ENCODE measurements at places on chromosomes 16 and 17. TPM values are rescaled to one million over a fixed set of nuclear protein-coding genes. Genes with fewer than 3 reads are reported as not detected.
A peak's percentile ranks its signal among the peaks of the same experiment; 100 is the strongest.

GRCh38 chr17:82752371-82753200, 721 bp downstream of the TBCD start:
- peaks cover 5% of the 10 kb centered on the region for H3K4me1 ChIP-seq
- no peaks in the 10 kb centered on the region for H3K27me3 ChIP-seq
- DNase-seq: peak; percentile 65
- peak overlapping the region; percentile 89 for H3K4me3 ChIP-seq
- no peaks in the 10 kb centered on the region for H3K36me3 ChIP-seq

DNA sequence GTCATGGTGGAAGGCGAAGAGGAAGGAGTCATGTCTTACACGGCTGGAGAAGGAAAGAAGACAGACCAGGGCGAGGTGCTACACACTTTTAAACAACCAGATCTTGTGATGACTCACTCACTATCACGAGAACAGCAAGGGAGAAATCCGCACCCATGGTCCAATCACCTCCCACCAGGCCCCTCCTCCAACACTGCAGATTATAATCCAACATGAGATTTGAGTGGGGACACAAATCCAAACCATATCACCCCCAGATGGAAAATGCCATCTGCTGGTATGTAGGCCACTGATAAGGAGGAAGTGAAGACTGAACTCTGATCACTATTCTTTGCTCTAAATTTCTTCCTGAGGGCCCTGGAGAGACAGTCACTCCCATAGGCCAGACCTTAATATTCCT, 7.5 kb upstream of the ITGAX start:
- no peaks in the 10 kb centered on the region for H3K4me1 ChIP-seq
- H3K27me3 ChIP-seq: no peaks in the 10 kb centered on the region
- H3K36me3 ChIP-seq: no peaks in the 10 kb centered on the region
- no peak overlapping the region for H3K27ac ChIP-seq
- H3K4me3 ChIP-seq: no peak overlapping the region
- no peak for DNase-seq

- H3K27me3 ChIP-seq: no peaks in the 10 kb centered on the region
- H3K4me1 ChIP-seq: peaks cover 57% of the 10 kb centered on the region
- DNase-seq: peak; percentile 63
These were observed 66.4 kb downstream of the NXN start for GRCh38 chr17:913207-913606.

DNA sequence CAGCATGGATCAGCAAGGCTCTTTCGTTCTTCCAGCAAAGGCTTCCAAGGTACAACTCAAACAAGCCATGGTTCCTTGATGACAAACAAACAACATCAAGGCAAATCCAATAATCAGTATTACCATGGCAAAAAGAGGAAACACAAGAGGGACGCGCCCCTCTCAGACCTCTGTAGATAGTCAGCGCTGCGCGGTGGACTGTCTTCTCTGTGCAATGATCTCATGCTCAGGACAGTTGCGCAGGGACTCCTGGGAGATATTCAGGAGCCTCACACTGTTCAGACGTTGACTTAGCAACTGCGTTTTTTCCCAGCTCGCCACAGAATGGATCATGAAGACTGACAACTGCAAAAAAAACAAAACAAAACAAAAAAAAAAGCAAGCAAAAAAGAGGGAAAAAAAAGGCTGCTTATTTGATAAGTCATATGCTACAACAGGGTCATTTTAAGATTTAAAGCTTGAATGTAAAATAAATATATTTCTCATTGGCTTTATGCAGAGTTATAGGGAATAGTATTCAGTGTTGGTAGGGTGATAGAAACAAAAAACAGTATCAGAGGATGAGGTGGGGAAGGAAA, 37.1 kb upstream of the ADCY7 start:
- DNase-seq: no peak
- peaks cover 8% of the 10 kb centered on the region for H3K4me1 ChIP-seq
- H3K4me3 ChIP-seq: no peak overlapping the region
- no peaks in the 10 kb centered on the region for H3K27me3 ChIP-seq

DNA sequence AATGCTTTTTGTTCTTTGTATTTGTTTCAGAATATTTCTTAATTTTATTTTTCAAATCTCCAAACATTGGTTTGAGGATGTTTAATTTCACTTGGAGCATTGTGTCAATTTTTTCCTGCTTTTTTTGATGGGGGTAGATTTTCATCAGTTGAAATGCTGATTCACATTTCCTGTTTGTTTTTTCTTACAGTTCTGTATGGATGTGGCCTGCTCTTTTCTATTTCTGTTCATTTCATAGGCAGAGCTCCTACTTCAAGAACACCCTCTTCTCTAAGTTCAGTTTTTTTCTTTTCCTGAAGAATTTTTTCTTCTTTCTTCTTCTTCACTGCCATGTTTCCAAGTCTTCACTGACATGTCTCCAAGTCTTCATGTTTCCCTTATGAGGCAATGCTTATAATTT, 8.8 kb downstream of the MBTD1 start:
- peak overlapping the region; percentile 16 for H3K27ac ChIP-seq
- no peak overlapping the region for H3K4me3 ChIP-seq
- no peaks in the 10 kb centered on the region for H3K27me3 ChIP-seq
- H3K4me1 ChIP-seq: peaks cover 11% of the 10 kb centered on the region

GRCh38 chr16:27179500-27180072, 23.7 kb upstream of the KDM8 start:
- no peak overlapping the region for H3K4me3 ChIP-seq
- peaks cover 37% of the 10 kb centered on the region for H3K4me1 ChIP-seq
- H3K27ac ChIP-seq: no peak overlapping the region
- no peaks in the 10 kb centered on the region for H3K27me3 ChIP-seq

GRCh38 chr16:20720251-20720650, 21.4 kb downstream of the THUMPD1 start:
- H3K36me3 ChIP-seq: no peaks in the 10 kb centered on the region
- no peaks in the 10 kb centered on the region for H3K4me1 ChIP-seq
- no peak overlapping the region for H3K4me3 ChIP-seq
- DNase-seq: no peak
- H3K27ac ChIP-seq: no peak overlapping the region
- H3K27me3 ChIP-seq: no peaks in the 10 kb centered on the region

- no peak overlapping the region for H3K4me3 ChIP-seq
- H3K27me3 ChIP-seq: peaks cover 11% of the 10 kb centered on the region
- no peak for DNase-seq
- no peak overlapping the region for H3K27ac ChIP-seq
These were observed 2.5 kb upstream of the AIPL1 start for GRCh38 chr17:6437466-6437865.

Gene FOXJ1
- not detected for total RNA-seq

Gene ANKRD40CL
- not detected for total RNA-seq

Gene EMP2
- total RNA-seq: 26.0 TPM

GRCh38 chr16:75629132-75629531, 6.1 kb upstream of the ADAT1 start:
- H3K27me3 ChIP-seq: no peaks in the 10 kb centered on the region
- no peaks in the 10 kb centered on the region for H3K4me1 ChIP-seq
- no peak overlapping the region for H3K27ac ChIP-seq
- no peak overlapping the region for H3K4me3 ChIP-seq
- no peak for DNase-seq

GRCh38 chr16:84369938-84370627, 1.7 kb downstream of the ATP2C2 start:
- no peak overlapping the region for H3K27ac ChIP-seq
- DNase-seq: no peak
- H3K4me1 ChIP-seq: no peaks in the 10 kb centered on the region

- DNase-seq: peak; percentile 85
- no peaks in the 10 kb centered on the region for H3K27me3 ChIP-seq
- peaks cover 91% of the 10 kb centered on the region for H3K4me1 ChIP-seq
- H3K36me3 ChIP-seq: no peaks in the 10 kb centered on the region
- H3K27ac ChIP-seq: peak overlapping the region; percentile 100
These were observed 5.3 kb upstream of the COL1A1 start for GRCh38 chr17:50206604-50207293.

Gene RNF112
- total RNA-seq: 7.8 TPM

Gene UTP18
- 27.9 TPM for total RNA-seq

GRCh38 chr17:2282297-2282873, 21.2 kb downstream of the SMG6 start:
- H3K4me1 ChIP-seq: peaks cover 3% of the 10 kb centered on the region
- H3K36me3 ChIP-seq: peaks cover 52% of the 10 kb centered on the region
- peak overlapping the region; percentile 65 for H3K27ac ChIP-seq
- H3K4me3 ChIP-seq: no peak overlapping the region
- peak; percentile 80 for DNase-seq

- H3K27me3 ChIP-seq: no peaks in the 10 kb centered on the region
- DNase-seq: peak; percentile 62
- H3K4me3 ChIP-seq: no peak overlapping the region
These were observed 126.1 kb downstream of the PITPNC1 start for GRCh38 chr17:67503184-67503583.

GRCh38 chr17:60348616-60349015, 43.3 kb downstream of the USP32 start:
- no peak overlapping the region for H3K27ac ChIP-seq
- no peaks in the 10 kb centered on the region for H3K27me3 ChIP-seq
- peaks cover 6% of the 10 kb centered on the region for H3K36me3 ChIP-seq
- DNase-seq: no peak
- peaks cover 6% of the 10 kb centered on the region for H3K4me1 ChIP-seq

Gene KRT27
- not detected for total RNA-seq

Gene ZCCHC14
- total RNA-seq: 5.4 TPM

DNA sequence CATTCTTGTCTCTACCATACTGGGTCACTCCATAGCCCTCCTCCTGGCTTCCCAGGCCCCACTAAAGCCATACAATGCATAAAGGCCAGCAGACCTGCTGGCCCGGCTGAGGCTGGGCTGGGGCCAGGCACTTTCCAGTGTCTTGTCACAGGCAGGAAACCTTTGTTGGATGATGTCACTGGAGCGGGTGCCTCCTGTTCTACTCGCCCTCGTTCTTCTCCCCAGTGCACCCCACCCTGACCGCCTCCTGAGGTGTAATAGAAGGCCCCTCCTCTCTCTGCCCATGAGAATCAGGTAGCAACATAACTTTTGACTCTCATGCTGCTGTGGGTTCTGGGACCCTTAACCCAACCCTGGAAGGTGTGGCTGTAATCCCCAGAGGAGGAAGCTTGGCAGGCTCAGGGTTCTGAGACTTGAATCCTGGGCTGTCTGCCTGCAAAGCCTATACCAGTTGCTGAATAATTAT, 54.2 kb upstream of the IL34 start:
- no peak overlapping the region for H3K4me3 ChIP-seq
- DNase-seq: peak; percentile 46
- no peaks in the 10 kb centered on the region for H3K27me3 ChIP-seq
- H3K4me1 ChIP-seq: 0 out of 2 replicates have a peak, but pooled peaks cover 6% of the 10 kb centered on the region

- DNase-seq: no peak
- no peaks in the 10 kb centered on the region for H3K36me3 ChIP-seq
- peak overlapping the region; percentile 81 for H3K27ac ChIP-seq
- H3K4me1 ChIP-seq: peaks cover 48% of the 10 kb centered on the region
- no peak overlapping the region for H3K4me3 ChIP-seq
These were observed 305.2 kb downstream of the SEC14L1 start for GRCh38 chr17:77445760-77446532.

Gene SCARF1
- not detected for total RNA-seq

DNA sequence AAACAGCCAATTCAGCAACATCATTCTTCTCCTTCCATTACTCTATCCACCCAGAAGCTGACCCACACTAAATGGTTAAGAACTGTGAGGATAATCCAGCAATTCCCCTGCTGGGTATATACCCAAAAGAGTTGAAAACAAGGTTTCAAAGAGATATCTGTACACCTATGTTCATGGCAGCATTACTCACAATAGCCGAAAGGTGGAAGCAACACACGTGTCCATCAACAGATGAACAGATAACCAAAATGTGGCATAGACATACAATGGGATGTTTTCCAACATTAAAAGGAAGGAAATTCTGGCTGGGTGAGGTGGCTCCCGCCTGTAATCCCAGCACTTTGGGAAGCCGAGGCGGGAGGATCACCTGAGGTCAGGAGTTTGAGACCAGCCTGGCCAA, 19.9 kb downstream of the MIS12 start:
- no peak for DNase-seq
- H3K27me3 ChIP-seq: no peaks in the 10 kb centered on the region
- H3K36me3 ChIP-seq: no peaks in the 10 kb centered on the region
- H3K27ac ChIP-seq: no peak overlapping the region
- H3K4me3 ChIP-seq: no peak overlapping the region

Gene CCL15
- not detected for total RNA-seq

- no peaks in the 10 kb centered on the region for H3K36me3 ChIP-seq
- no peaks in the 10 kb centered on the region for H3K4me1 ChIP-seq
- peak; percentile 28 for DNase-seq
- no peak overlapping the region for H3K4me3 ChIP-seq
- H3K27me3 ChIP-seq: peaks cover 59% of the 10 kb centered on the region
These were observed 2.0 kb upstream of the ZACN start for GRCh38 chr17:76076765-76077583.

DNA sequence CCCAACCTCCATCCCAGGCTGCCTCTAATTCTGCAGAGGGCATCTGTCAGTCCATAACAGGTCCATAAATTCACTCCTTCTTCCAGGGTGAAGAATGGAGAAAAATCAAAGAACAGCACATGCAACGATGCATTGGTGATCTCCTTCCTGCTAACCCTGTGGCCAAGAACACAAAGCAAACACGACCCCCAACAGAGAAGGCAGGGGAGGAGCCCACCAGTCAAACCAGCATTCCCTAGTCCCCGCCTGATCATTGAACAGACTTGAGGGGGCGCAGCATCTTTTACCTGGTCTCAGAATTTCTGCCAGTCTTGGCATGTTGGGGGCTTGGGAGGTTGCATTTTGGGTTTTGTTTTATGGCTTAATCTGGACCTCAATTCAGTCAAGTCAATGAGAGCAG, 476.0 kb downstream of the SLC39A11 start:
- no peak overlapping the region for H3K27ac ChIP-seq

Gene ATP5PD
- 287 TPM for total RNA-seq

DNA sequence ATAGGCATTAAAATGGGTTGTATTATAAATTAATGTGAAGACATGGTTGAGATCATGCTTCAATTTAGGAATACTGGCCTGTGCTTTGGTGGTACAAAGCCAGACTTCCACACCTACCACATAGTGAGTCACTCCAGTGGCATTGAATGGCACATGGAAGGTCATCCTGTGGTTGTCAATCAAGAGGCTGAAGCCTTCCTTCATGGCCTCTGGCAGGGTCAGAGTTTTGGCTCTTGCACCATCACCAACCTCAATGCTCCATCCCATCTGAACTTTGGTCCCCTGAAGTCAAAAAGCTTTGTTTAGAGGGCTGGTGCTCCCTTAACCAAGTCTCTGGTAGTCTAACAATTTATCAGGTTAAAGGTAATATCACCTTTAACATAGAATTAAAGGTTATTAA, 6.1 kb downstream of the ZP2 start:
- H3K4me1 ChIP-seq: no peaks in the 10 kb centered on the region
- H3K27ac ChIP-seq: no peak overlapping the region
- no peak overlapping the region for H3K4me3 ChIP-seq
- DNase-seq: no peak
